Activated CD4-positive, alpha-beta T cell treated with anti-CD3 and anti-CD28 coated beads, Interleukin-2, amount 10 ng/mL, durations not matched to agents 7 days and 5 days (primary cell): ENCODE measurements at places on chromosomes 11 and 22.

- H3K36me3 ChIP-seq = peaks cover 13% of the 10 kb centered on the region
- peak within 1 kb of the TSS; percentile 88 for H3K27ac ChIP-seq
- peak within 1 kb of the TSS; percentile 79 for H3K4me3 ChIP-seq
- H3K27me3 ChIP-seq = peaks cover 3% of the 10 kb centered on the region
- DNase-seq = peak; percentile 90
- H3K4me1 ChIP-seq = peaks cover 24% of the 10 kb centered on the region
These were observed at the start of the genes RIBC2 and SMC1B for GRCh38 chr22:45413368-45414211. Gene RIBC2 (plus strand): TSS chr22:45413693. CDS start chr22:45413887, 194 bp downstream. Gene SMC1B (minus strand): TSS chr22:45413599. CDS start chr22:45413567, 32 bp downstream.

- peaks cover 9% of the 10 kb centered on the region for H3K36me3 ChIP-seq
- H3K4me3 ChIP-seq = peak overlapping the region; percentile 73
- H3K27ac ChIP-seq = peak overlapping the region; percentile 93
- DNase-seq = peak; percentile 30
- peaks cover 19% of the 10 kb centered on the region for H3K27me3 ChIP-seq
These were observed 1.5 kb upstream of the TOLLIP start for GRCh38 chr11:1310772-1311468.

- H3K27ac ChIP-seq = no peak overlapping the region
- no peaks in the 10 kb centered on the region for H3K36me3 ChIP-seq
- no peaks in the 10 kb centered on the region for H3K4me1 ChIP-seq
- H3K27me3 ChIP-seq = no peaks in the 10 kb centered on the region
- no peak overlapping the region for H3K4me3 ChIP-seq
These were observed 478.9 kb upstream of the ARHGAP42 start for GRCh38 chr11:100208207-100208606.

GRCh38 chr11:13091373-13091772 is 82.3 kb downstream of the RASSF10 start:
- no peaks in the 10 kb centered on the region for H3K36me3 ChIP-seq
- no peaks in the 10 kb centered on the region for H3K4me1 ChIP-seq
- DNase-seq = no peak
- no peak overlapping the region for H3K4me3 ChIP-seq

GRCh38 chr11:92082652-92083051 is 142.0 kb upstream of the FAT3 start:
- no peaks in the 10 kb centered on the region for H3K27me3 ChIP-seq
- DNase-seq = no peak
- no peak overlapping the region for H3K4me3 ChIP-seq
- no peaks in the 10 kb centered on the region for H3K36me3 ChIP-seq
- no peaks in the 10 kb centered on the region for H3K4me1 ChIP-seq

DNA sequence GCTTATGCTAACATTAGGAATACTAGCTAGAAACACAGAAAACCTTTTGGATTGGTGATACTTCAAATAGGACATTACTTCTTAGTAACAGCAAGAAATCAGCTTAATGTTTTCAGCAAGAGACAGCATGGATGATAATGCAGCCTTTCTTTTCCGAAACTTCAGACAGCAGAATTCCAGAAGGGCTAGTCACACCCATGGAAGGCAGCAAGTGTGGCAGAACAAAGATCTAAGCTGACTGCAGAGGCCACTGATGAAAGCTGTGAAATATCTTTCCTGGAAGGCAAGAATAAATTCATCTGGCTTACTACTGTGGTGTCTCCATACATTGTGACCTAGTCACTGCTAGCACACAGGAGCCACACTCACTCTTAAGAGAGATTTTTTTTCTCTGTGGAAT is 100.3 kb downstream of the CCDC83 start:
- no peak for DNase-seq
- no peak overlapping the region for H3K4me3 ChIP-seq
- H3K27me3 ChIP-seq = no peaks in the 10 kb centered on the region
- H3K27ac ChIP-seq = no peak overlapping the region

GRCh38 chr22:49824185-49824925 is 3.3 kb downstream of the BRD1 start:
- H3K27ac ChIP-seq = peak overlapping the region; percentile 11
- no peak for DNase-seq
- H3K27me3 ChIP-seq = no peaks in the 10 kb centered on the region
- H3K36me3 ChIP-seq = peaks cover 51% of the 10 kb centered on the region

DNA sequence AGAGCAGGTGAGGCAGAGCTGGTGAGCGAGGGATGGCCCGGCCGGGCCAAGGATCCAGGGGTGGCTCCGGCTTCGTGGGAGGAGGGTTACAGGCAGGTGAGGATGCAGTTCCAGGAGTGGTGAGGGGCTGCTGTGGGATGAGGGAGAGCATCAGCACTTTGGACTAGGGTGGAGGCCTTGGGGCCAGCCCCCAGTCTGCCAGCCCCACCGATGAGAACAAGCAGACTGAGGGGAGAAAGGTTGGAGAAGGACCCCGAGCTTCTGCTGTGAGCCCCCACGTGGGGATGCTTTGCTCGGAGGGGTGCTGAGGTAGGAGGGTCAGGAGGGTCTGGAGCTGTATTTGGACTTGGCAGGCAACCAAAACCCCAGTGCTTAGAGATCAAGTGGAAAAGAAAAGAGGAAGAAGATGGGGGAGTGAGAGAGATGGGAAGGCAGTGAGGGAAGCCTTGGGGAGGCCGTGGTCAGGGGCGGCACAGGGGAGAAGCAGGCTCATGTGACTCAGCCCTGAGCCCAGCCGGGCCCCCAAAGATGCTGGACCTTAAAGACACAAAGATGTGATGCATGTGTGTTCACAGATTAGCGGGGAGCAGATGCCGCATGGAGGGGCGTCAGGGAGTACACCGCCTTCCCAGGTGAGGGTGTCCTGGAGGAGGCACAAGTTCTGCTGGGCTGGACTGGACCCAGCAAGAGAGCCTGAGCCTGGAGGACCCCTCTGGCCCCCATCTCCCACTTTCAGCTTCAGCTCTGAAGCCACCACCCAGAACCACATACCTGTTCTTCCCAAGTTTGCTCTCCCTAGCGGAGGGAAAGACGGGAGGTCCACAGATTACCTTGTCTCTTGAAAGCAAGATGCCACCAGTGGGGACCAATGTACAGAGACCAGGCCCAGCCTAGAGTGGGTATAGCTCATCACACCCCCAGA is 91.3 kb downstream of the CDKN1C start:
- DNase-seq = no peak
- H3K27me3 ChIP-seq = no peaks in the 10 kb centered on the region
- H3K4me3 ChIP-seq = no peak overlapping the region

DNA sequence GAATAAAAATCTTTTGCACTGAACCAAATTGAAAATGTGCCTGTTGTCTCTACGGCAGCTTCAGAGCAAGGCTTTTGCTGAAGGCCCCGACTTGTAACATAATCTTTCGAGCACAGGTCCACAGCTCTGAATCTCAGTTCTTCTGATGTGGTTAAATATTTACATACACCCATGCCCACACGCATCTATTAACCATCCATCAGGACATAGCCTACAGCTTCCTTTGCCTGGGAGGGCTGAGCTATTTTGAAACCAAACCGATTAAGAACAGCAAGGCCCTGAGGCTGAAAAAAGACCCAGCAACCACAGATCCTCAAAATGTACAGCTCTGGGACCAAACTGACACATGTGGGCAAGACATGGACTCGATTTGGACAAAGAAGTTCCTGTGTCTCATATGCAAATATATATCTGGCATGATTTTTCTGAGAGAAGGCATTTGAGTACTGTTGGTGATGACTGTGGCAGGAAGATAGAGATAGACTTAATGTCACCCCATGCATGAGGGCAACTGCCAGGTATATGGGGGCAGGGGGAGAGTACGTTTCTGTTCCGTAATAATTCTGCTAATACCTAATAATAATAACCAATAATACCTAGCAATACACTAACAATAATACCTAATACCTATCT is 322.7 kb upstream of the PLET1 start:
- no peaks in the 10 kb centered on the region for H3K27me3 ChIP-seq
- no peak for DNase-seq
- H3K4me1 ChIP-seq = no peaks in the 10 kb centered on the region
- H3K36me3 ChIP-seq = no peaks in the 10 kb centered on the region

- H3K36me3 ChIP-seq = no peaks in the 10 kb centered on the region
- H3K4me1 ChIP-seq = no peaks in the 10 kb centered on the region
- peaks cover 9% of the 10 kb centered on the region for H3K27me3 ChIP-seq
- no peak overlapping the region for H3K4me3 ChIP-seq
- no peak overlapping the region for H3K27ac ChIP-seq
- DNase-seq = no peak
These were observed 36.3 kb upstream of the TIMP3 start for GRCh38 chr22:32765132-32765618.

DNA sequence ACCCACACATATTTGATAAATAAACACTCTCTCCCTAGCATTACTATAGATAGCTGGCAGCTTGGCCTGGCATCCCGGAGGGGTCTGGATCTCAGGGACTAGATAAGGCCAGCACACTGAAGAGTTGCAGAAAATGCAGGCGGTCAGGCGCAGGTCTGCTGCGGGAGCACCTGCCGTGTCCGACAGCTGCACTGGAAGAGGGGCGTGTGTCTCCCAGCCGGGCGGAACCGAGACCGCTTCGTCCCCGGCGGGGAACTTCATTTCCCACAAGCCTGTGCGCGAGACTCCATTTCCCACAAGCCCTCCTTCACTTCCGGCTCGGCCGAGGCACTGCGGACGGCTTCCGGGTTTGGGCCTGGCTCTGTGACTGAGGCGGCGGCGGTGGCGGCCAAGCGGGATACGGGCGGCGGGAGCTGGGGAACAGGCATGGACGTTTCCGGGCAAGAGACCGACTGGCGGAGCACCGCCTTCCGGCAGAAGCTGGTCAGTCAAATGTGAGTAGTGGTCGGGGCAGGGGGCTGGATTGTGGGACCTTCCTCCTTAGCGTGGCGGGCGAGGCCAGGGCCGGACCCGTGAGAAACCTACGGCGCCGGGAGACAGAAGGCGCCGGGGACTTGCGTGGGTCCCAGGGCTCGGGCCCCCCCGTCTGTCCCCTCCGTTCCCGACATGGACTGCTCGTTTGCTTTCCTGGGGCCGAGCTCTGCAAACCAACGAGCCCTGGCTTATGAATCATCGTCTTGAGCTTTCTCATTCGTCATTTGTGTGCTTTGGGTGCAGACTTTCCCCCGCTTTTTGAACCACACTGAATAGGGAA is at the start of gene MED15:
Gene MED15, plus strand, starts transcription at position 358 of the 814 bp plus-strand sequence. Its CDS starts 69 bp downstream, at position 427.
- peak within 1 kb of the TSS; percentile 99 for H3K4me3 ChIP-seq
- H3K27me3 ChIP-seq = no peaks in the 10 kb centered on the region
- DNase-seq = peak; percentile 94
- H3K27ac ChIP-seq = peak within 1 kb of the TSS; percentile 97
- peaks cover 40% of the 10 kb centered on the region for H3K36me3 ChIP-seq

- no peaks in the 10 kb centered on the region for H3K27me3 ChIP-seq
- DNase-seq = no peak
- H3K4me1 ChIP-seq = no peaks in the 10 kb centered on the region
- no peak overlapping the region for H3K4me3 ChIP-seq
- no peak overlapping the region for H3K27ac ChIP-seq
- no peaks in the 10 kb centered on the region for H3K36me3 ChIP-seq
These were observed 46.5 kb downstream of the LMO1 start for GRCh38 chr11:8217136-8217535.

- no peak for DNase-seq
- H3K27ac ChIP-seq = no peak overlapping the region
- H3K36me3 ChIP-seq = no peaks in the 10 kb centered on the region
- no peak overlapping the region for H3K4me3 ChIP-seq
These were observed 901.0 kb downstream of the BRD1 start for GRCh38 chr22:48926643-48927042.

GRCh38 chr11:1675536-1676228 is 21.3 kb upstream of the KRTAP5-6 start:
- H3K27ac ChIP-seq = no peak overlapping the region
- H3K36me3 ChIP-seq = no peaks in the 10 kb centered on the region
- peaks cover 40% of the 10 kb centered on the region for H3K27me3 ChIP-seq
- no peak for DNase-seq

- H3K27ac ChIP-seq = no peak overlapping the region
- peak; percentile 60 for DNase-seq
- H3K27me3 ChIP-seq = no peaks in the 10 kb centered on the region
- H3K4me3 ChIP-seq = no peak overlapping the region
- H3K4me1 ChIP-seq = peaks cover 29% of the 10 kb centered on the region
These were observed 4.3 kb downstream of the SIAE start for GRCh38 chr11:124669193-124669592.

GRCh38 chr22:30288419-30289140 is 725 bp downstream of the CASTOR1 start:
- H3K27ac ChIP-seq = peak overlapping the region; percentile 78
- H3K36me3 ChIP-seq = peaks cover 18% of the 10 kb centered on the region
- no peaks in the 10 kb centered on the region for H3K27me3 ChIP-seq
- H3K4me1 ChIP-seq = peaks cover 69% of the 10 kb centered on the region
- peak overlapping the region; percentile 80 for H3K4me3 ChIP-seq
- no peak for DNase-seq

DNA sequence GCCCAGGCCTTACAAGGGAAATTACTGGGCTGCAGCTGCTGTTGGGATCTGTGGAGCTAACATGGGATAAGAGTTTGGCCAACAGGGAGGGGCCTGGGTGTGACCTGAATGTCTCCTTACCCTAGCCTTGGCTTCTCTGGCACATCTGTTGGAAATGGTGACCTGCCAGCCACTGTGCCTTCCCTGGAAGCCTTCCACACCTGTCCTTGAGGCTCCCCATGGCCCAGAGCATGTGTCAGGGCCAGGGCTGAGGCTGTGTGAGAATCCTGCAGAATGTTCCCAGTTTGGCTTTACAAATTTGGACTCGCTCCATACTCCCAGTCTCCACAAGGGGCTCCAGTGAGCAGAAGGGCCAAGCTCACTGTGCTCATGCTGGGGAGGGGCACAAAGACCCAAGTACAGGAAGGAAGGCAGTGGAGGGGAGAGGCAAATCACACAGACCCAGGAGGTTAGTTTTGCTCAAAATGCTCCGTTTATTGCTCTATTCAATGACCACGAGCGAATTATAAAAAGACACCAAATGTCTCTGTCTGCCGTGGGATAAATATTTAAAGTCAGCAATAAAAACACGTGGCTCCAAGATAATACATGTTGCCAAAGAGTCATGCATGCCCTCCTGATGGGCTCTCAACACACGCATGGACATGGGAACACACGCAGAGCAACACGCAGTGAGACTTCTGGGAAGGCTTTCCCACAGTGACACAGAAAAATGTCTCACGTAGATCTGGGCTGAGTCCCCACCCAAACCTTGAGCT is 1.7 kb upstream of the IGSF22 start:
- no peak overlapping the region for H3K4me3 ChIP-seq
- DNase-seq = peak; percentile 56
- no peaks in the 10 kb centered on the region for H3K36me3 ChIP-seq
- H3K27me3 ChIP-seq = peaks cover 5% of the 10 kb centered on the region
- peaks cover 5% of the 10 kb centered on the region for H3K4me1 ChIP-seq
